ENCODE measurements at places on chromosomes 1 and 21.

DNA sequence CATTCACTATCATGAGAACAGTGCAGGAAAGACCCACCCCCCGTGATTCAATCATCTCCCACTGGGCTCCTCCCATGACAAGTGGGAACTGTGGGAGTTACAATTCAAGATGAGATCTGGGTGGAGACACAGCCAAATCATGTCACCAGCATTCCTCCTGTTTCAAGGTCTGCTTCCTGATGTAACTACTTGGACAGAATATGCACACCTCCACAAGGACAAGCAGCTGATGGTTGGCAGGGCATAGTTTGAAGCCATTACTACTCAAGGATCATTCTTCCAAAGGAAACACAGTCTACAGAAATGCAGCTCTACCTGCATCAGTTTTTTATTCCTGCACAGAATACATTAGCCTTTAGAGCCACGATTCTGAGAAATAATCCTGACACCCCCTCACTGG is 28.5 kb upstream of the RNF2 start:
- no peak for DNase-seq

DNA sequence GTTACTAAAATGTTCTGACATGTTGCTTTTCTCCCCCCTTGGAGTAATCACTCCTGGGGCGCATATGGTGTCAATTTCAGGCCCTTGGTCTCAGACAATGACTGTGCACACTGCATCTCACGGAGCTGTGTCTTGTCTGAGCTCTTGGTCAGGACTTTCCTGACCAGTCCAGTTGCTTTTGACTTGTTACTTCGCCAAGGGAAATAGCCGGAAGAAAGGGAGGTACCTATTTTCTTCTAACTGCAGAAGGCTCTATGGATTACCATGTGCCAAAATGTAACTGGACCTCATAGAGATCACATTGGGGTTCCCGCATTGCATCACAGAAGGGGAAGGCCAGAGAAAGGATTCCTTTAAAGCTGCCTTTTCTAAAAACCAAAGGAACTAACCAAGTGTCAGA is 68.6 kb downstream of the SPAG17 start:
- no peak for DNase-seq

- no peak for DNase-seq
Observed at GRCh38 chr1:4126731-4127591, 226.9 kb upstream of the C1orf174 start.

- DNase-seq, result no peak
Observed at GRCh38 chr1:156959925-156960324, 39.5 kb downstream of the LRRC71 start.

- no peak for DNase-seq
Observed at GRCh38 chr1:217647791-217648190, 16.6 kb downstream of the SPATA17 start.

GRCh38 chr1:11281518-11282331 is 8.7 kb downstream of the UBIAD1 start:
- no peak for DNase-seq

DNA sequence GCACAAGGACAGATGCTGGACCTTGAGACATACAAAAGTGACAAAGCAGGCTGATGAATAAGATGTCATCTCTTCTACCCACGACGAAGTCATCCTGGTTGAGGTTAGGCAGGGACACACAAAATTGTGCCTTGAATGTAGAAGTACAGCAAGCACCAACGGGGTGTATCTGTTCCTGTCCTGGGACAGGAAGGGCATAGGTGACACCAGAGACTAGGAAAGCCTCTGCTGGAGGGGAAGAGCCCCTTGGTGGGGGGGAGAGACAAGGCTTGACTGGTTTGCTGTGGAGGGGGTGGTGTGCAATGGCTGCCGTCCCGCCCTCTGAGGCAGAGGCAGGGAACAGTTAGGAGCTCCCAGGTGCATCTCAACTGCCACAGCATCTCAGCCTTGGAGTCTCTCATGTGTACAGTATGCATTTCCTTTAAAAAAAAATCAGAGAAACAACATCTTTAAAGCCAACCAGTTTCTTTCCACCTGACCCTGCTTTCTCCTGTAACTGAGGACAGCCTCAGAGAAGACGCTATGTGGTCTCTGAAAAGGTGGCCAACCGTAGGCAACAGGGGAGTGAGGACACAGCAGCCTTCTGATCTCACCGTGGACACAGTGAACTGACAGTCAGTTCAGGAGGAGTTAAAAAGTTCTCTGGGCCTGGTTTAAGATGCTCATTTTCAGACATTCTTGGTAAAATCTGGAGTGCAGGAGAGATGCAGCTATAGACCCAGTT is 17.7 kb upstream of the GFI1 start:
- DNase-seq, result no peak

DNA sequence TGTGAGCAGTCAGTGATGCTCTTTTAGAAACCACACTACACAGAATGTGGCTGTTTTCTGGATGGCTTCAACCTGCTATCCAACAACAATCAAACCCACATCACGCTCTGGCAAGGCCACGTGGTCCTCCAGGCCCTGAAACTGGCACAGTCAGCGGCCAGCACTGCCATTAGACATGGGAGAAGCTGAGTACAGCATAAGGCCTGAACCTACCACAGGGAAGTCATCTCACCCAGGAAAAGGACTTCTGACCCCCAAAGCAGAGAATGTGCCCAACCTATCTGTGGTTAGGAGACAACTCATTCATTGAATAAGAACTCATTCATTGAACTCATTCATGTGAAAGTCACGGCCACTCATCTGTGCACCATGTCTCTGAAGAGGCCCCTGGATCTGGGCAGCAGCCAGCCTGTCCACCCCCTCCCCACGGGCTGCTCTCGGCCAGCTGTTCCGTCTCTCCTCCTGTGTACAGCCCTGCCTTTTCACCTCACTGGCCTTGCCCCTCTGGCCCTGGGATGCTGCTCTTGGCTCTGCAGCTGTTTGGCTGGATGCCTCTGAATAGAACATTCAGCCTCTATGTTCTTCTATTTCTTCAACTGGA is 41.1 kb downstream of the C1orf198 start:
- DNase-seq, result no peak

GRCh38 chr21:29712818-29713217 is 227.0 kb downstream of the GRIK1 start:
- DNase-seq, result no peak

DNA sequence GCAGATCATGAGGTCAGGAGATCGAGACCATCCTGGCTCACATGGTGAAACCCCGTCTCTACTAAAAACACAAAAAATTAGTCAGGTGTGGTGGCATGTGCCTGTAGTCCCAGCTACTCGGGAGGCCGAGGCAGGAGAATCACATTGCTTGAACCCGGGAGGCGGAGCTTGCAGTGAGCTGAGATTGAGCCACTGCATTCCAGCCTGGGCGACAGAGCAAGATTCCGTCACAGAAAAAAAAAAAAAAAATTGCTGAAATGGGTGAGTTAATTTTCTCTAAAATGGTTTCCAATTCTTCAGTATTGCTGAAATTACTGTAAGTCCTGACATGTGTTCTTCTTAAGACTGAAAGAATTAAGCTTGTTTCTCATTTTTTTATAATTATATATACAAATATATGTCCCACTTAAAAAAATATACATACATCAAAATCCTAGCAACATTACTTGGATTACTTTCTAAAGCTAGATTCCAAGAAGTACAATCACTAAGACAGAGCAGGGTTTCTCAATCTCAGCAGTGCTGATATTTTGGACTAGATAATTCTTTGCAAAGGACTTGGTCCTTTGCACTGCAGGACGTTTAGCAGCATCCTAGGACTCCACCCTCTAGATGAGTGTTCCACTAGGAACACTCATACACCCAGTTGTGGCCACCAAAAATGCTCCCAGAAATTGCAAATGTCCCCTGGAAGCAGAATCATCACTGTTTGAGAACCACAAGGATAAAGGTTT is 24.8 kb downstream of the ZNHIT6 start:
- DNase-seq, result no peak

GRCh38 chr1:209672705-209673630 is 2.2 kb upstream of the G0S2 start:
- DNase-seq, result no peak

DNA sequence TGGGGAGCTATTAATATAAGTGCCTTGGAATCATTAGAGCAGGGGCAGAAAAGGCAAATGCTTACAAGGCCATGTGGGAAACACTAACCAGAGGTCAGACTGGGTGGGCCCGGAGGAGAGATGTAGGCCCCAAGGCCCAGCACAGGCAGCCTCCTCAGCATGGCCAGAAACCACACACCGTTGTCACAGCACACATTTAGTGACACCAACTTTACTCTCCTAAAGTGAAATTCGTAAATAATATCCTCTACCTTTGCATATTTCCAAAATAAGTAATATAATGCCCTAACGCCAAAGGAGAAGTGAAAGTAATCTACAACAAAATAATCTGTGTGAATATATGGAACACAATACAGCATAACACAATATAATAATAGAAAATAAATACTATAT is 62.6 kb downstream of the KIF21B start:
- DNase-seq, result no peak

DNA sequence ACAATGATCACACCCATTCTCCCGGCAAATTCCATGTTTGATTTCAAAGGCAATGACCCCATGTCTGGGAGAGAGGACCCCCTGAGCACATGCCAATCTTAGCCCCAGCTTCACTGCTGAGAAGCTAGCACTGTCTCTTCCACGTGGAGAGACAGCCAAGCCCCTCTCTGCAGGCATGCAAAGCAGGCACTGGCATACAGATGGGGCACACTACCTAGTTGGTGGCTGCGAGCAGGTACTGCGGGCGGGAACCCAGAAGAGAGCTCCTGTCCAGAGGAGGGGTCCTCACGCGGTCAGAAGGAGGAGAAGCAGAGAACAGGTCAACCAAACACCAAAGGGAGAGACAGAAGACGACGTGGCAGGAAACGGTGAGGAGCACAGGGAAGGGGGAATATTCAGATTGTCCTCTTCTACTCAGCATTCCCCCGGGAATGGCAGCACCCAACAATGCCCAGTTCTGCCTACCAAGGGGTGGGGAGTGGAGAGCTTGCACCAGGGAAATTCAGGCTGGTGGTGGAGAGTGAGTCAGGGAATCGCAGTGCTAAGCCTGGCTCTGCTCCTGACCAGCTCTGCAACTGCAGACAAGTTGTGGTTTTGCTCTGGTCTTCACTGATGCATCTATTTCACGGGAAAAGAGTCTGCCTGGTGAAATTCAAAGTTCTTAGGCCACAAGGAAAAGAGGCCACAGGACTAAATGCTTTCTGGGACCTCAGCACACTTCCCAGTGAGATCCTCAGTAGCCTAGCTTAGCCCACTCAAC is 48.1 kb upstream of the GOLT1A start:
- no peak for DNase-seq

GRCh38 chr1:214637722-214638458 is 34.9 kb downstream of the CENPF start:
- no peak for DNase-seq

DNA sequence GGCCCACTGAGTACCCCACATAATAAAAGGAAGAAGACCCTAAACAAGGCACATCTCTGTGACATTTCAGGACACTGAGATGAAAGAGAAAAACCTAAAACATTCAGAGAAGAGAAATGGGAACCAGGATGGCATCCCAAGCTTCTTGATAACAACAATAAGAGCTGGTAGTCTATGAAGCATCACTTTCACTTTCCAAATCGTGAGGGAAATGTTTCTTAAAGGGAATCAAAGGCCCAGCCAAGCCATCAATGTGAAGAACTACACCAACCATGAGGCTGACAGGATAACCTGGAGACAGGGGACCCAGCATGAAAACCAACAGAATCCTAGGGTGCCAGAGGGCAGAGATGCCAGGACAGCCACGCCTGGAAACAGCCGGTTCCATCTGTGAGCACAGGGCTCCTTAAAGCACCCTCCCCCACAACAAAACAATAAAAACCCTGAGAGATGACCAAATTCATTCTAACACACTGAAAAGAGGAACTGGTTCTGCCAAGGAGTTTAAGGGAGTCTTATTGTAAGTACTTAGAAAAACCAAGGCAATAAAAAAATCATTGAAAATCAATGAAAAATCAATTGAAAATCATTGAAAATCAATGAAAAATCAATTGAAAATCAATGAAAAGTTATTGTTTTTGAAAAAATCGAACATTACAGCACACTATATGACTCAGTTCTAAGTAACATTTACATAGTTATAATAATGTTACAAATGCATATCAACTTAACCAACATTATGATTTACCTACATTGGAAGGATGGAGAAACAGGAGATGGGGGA is 141.5 kb upstream of the ERG start:
- DNase-seq, result no peak

DNA sequence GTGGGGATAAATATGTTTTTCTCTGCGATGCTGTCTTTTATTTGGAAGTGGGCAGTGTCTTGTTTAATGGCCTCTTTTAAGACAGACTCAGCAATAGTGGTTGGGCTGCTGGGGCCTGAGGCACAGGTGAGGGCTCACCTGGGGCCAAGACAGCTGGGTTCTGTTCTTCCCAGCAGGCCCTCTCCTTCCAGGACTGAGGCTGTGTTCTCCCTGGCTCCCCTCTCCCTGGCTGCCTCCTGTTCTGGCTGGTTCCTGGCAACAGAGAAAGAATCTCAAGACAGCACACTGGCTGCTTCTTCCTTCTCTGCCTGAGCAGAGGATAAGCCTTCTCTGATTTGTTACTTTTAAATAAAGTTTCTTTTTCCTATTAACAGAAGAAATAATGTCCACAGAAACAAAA is 7.4 kb upstream of the GRHL3 start:
- no peak for DNase-seq

DNA sequence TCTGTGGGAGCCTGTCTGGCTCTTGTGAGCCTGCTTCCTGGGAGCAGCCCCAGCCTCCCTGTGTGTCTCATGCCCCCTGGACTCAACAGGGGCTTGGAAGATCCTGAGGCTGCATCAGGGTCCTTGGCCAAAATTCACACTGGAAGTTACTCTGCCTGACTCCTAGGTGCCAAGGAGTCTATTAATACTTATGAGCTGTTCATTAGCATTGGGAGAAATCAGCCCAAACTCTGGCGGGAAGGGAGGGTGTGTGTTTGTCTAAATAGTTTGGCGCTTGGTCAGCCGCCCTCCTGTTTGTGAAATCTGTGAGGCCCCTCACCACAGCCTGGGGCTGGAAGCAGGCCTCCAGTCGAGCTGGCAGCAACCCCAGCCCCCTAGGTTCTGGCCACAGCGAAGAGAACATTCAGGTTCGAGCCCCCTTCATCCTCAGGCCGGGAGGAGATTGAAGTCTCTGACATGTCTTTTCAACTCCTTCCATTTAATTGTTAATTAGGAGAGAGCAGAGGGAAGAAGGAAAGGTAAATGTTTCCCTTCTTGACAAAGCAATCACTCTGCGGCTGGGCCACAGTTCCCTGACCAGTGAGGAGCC is 82.1 kb upstream of the F3 start:
- DNase-seq, result no peak

GRCh38 chr1:156933136-156933535 is 12.7 kb downstream of the LRRC71 start:
- no peak for DNase-seq
